ENCODE measurements at places on chromosomes 6 and 20.

DNA sequence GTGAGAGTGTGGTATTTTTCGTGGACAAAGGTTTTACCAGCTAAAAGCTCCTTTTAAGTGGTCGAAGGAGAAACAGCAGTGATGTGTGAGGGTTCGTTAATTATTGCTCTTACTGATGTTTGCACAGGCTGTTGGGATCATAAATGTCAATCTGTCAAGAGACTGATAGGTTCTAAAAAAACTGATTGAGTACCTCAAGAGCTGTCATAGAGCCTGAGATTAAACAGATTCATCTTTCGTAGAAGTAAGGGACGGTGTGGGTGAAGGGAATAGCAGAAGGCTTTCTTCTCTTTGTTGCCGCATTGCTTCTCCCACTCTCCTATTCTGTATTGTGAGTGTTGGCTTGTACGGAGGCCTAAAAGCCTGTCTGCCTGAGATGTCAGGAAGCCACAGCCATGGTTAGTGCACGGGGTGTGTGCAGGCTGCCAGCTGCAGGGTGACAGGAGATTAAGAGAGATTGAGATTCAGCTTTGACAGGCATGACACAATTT, 291.0 kb downstream of the ZFAND3 start:
- DNase-seq, result no peak

- no peak for DNase-seq
Observed at GRCh38 chr6:118400098-118400497, 148.0 kb upstream of the PLN start.

- DNase-seq, result no peak
Observed at GRCh38 chr6:169629256-169629655, 72.6 kb downstream of the WDR27 start.

GRCh38 chr20:59994697-59995122, 36.5 kb downstream of the CDH26 start:
- DNase-seq, result no peak

GRCh38 chr20:36404435-36404978, 98.4 kb downstream of the DLGAP4 start:
- no peak for DNase-seq

DNA sequence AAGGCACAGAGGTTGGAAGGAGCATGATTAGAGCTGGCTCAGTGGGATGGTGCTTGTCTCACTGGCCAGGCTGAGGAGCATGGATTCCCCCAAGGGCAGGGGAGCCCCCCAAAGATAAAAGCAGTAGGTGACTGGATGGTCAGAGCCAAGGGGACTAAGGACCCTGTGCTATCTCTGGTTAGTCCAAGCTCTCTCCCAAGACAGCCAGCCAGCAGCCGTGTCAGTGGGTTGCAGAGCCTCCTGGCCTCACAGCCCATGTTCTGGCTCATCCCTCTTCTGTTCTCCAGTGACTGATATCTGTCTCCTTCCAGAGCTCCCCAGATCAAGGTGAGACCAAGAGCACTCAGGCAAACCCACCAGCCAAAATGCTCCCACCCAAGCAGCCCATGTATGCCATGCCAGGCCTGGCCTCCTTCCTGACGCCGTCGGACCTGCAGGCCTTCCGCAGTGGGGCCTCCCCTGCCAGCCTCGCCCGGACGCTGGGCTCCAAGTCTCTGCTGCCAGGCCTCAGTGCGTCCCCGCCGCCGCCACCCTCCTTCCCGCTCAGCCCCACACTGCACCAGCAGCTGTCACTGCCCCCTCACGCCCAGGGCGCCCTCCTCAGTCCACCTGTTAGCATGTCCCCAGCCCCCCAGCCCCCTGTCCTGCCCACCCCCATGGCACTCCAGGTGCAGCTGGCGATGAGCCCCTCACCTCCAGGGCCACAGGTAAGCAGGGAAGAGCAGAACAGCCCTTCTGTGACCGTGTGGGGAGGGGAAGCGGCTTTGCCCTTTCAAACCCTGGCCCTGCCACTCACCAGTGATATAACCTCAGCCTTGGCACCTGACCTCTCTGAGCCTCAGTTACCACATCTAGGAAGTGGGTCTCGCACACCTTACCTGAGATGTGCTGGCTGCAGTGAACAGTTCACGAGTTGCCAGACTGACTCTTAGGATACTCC, 121.3 kb downstream of the JPH2 start:
- no peak for DNase-seq

GRCh38 chr20:10381477-10381876, 52.5 kb downstream of the MKKS start:
- peak; percentile 17 for DNase-seq

DNA sequence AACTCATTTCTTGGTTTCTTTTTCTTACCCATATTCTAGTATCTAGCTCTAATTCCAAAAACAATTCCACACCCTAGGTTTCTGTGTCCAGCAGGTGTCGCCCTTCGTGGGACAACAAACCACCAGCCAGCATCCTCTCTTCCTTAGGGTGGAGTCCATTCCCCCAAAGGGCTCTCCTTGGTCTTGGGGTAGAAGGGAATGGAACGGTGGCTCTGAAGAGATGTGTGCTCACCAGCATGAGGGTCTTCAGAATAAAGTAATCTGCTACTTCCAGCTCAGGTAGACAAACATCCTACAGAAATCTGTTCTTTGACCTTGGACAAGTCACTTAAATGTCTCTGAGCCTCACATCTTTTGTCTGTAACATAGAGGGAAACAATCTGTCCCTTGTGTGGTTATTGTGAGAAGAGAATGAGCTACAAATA, 7.2 kb downstream of the HLA-DMB start:
- DNase-seq, result peak; percentile 68

DNA sequence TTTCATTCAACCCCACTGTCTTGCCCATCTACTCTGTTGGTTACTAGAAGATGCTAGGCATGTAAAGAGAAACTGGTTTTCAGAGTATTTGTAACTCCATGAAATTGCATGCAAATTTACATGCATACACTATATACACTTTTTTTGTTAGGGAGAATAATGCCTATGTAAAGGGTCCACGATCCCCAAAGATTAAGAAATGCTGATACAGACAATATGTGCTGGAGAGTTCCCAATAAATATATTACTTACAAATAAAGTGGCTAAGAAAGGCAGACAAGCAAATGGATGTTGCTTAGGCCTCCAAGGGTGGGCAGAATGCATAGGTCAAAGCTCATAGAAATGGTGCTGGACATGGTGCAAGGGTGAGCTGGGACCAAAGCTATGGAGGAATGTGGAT, 109.6 kb upstream of the NHSL1 start:
- DNase-seq, result no peak

- no peak for DNase-seq
Observed at GRCh38 chr6:43055966-43056365, 2.3 kb upstream of the CUL7 start.

DNA sequence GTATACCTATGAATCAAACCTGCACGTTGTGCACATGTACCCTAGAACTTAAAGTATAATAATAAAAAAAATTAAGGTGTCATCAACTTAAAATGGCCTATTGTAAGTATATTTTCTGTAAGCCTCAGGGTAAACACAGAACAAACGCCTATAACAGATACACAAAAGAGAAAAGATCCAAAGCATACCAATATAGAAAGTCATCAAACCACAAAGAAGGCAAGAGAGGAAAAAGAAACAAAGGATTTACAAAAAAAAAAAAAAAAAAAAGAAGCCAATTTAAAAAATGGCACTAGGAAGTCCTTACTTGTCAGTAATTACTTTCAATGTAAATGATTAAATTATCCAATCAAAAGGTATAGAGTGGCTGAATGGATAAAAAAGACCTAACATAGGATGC, 24.6 kb upstream of the ASF1A start:
- no peak for DNase-seq

GRCh38 chr6:136526196-136526930, 23.9 kb downstream of the MAP7 start:
- no peak for DNase-seq

- DNase-seq, result peak; percentile 87
Observed at GRCh38 chr6:111591370-111591900, 14.2 kb downstream of the TRAF3IP2 start.

- DNase-seq, result no peak
Observed at GRCh38 chr20:38246357-38247165, 14.0 kb downstream of the KIAA1755 start.

GRCh38 chr20:46757754-46758678, 48.6 kb downstream of the SLC2A10 start:
- DNase-seq, result peak; percentile 66

GRCh38 chr6:42338744-42339222, 112.9 kb downstream of the TRERF1 start:
- peak; percentile 98 for DNase-seq

DNA sequence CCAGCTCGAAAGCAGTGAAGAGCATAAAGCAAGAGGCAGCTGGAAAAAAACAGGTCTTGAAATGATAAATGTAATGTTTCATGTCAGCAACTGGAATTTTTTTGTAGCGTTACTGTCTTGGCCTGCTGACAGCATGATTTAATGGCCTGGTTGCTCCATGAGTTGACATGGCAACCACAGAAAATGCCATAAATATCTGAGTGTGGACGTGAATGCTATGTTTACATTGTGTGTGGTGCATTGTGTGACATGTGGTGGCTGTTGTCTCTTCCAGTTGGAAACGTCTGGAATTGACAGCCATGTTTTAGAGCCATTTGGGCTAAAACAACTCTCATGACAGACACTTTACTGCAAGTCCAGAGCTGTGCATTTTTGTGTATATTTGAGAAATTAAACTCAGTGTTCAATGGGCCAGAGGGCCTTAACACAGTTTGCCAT, 170.0 kb downstream of the FOXA2 start:
- DNase-seq, result peak; percentile 48
